NCI-H446 treated with DMSO at 0.1 percent for 48 hours (cell line): ENCODE measurements at places on chromosomes 1 and 21.

DNA sequence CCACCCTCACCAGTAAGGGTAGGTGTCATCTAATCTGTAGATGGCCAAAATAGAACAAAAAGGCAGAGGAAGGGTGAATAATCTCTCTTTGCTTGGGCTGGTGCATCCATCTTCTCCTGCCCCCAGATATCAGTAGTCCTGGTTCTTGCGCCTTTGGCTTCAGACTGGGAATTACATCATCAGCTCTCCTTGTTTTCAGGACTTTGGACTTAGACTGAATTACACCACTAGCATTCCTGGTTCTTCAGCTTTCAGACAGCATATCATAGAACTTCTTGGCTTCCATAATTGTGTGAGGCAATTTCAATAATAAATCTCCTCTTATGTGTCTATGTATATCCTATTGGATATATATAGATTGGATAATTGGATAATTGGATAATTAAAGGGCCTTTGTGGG lies 403.0 kb upstream of the USP24 start:
- no peak for DNase-seq

- no peak for DNase-seq
These were observed 15.5 kb downstream of the TMEM59 start for GRCh38 chr1:54037476-54037875.

DNA sequence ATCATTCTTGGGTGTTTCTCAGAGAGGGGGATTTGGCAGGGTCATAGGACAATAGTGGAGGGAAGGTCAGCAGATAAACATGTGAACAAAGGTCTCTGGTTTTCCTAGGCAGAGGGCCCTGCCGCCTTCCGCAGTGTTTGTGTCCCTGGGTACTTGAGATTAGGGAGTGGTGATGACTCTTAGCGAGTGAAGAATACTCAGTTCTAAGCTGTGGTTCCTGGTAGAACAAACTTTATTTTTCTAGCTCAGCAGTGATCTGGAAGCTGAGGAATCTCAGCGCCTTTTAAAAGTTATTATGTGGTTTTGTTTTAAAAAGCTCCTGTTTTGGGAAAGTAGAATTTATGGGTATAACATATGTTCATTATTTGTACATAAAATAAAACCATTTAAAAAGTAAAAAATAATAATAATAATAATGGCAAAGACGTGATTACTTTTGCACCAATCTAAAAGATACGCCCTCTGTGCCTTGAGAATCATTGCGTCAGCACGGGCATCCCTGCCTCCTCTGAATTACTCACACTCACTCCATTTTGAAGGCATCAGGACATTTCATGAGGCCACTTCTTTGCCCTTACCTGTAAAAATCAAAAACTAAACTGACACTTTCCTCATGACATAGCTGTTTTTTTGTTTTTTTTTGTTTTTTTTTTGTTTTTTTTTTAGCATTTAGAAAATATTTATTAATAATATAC lies 29.7 kb upstream of the TNFRSF1B start:
- DNase-seq, result no peak

DNA sequence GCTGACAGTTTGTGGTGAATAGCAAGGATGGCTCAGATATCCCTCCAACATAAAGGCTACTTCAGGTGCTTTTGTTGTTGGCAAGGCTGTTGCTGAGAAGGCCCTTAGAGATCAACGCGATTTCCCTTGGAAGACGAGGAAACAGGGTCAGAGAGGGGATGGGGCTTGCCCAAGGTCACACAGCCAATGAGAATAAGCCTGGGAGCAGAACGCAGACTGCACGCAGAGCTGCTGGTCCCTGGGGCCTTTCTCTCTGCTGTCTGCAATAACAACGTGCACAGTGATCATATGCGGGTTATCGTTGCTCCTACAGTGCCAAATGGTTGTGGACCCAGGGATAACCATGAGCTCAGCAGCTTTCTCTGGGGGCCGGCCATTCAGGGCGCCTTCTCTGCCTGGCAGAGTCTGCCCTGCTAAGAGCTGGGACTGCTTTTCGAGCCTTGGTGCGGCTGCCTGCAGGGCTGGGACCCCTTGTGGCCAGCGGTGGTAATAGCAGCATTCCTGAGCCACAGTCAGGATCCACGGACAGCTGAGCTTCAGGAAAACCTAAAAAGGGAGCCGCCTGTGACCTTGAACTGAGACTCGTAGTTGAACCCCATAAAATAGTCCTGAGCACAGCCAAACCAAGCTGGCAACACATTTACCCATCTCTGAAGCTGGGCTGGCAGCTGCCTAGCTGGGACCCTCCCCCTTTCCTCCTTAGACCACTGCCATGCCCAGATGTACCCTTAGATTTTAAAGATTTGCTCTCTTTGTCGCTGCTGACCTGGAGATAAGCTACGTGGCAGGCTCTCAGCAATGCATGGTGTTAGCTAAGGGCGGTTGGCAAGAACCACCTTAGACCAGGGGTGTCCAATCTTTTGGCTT lies 39.8 kb downstream of the HTR6 start:
- no peak for DNase-seq

DNA sequence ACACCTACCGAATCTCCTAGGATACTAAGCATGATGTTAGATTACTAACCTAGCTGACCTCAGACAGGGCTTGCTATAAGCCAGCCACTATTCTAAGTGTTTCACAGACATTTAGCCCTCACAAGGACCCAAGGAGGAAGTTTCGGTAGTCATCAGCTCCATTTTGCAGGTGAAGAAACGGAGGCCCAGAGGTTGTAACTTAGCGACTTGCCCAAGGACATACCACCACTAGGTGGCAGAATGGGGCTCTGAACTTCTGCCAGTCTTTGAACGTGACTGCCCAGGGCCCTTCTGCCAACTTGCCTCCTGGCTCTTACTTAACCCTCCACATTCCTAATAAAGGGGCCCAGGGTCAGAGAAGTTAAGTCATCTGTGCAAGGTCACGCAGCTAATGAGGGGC lies 283.5 kb downstream of the C1orf94 start:
- DNase-seq, result peak; percentile 3

- DNase-seq, result peak; percentile 17
These were observed 53.1 kb downstream of the DIPK1A start for GRCh38 chr1:92907949-92908684.

GRCh38 chr1:65911679-65912078 lies 119.0 kb downstream of the PDE4B start:
- no peak for DNase-seq

DNA sequence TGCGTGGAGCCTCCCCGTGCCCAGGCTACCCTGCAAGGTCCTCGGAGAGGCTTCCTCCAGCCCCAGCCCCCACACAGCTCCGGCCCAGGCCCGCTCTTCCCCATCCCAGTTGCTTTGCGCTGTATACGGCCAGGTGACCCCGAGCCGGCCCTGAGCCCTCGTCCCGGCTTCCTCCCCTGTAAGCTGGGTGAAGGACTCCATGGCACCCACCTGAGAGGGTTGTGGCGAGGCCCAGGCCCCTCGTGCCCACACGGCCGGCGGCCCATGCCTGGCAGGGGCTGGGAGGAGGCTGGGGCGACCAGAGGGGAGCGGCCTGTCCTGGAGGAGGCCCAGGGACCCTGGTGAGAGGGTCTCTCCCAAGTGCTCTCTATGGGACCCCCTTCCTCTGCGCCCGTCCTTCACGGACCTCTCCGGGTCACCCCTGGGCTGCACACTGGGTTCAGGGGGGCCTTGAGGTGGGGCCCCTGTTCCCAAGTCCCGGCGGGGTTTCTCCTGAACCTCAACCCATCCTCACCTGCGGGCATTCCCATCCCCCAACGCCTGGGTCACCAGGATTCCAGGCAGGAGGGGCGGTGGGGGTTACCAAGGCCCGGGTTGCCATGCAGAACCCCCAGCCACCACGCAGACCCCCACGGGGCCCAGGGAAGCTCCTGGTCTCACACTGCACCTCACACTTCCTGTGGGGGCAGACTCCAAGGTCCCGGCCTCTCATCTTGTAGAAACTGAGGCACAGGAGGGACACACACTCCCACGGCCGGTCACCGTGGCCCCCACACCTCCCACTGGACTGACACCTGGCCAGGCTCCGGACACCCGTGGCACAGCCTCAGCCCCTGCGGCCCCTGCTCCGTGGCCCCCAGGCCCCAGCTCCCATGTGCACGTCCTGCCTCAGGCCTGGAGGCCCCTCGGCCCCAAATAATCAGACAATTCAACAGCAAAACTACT lies 25.2 kb downstream of the COL6A1 start:
- DNase-seq, result no peak

GRCh38 chr1:97392701-97393100 lies 528.1 kb downstream of the DPYD start:
- no peak for DNase-seq

DNA sequence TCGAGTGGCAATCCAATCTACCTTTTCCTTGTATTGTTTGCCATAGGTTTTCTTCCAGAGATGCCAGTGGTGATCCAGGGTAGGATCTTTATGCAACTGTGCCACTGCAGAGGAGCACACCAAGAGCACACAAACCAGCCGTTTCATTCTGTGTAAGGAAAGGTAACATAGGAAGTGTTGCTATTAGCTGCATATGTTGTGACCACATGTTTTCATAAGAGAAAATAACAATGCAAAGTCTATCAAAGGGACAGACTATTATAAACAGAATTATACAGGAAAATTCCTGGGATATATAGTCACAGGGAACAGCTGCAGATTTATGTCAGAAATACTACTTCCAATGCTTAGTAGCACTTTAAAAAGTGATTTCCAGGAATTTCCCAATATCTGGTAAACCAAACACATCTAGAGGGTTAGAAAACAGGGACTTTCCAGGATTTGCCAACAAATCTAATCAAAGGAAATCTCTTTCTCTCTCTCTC lies 919 bp downstream of the CTSS start:
- DNase-seq, result no peak

DNA sequence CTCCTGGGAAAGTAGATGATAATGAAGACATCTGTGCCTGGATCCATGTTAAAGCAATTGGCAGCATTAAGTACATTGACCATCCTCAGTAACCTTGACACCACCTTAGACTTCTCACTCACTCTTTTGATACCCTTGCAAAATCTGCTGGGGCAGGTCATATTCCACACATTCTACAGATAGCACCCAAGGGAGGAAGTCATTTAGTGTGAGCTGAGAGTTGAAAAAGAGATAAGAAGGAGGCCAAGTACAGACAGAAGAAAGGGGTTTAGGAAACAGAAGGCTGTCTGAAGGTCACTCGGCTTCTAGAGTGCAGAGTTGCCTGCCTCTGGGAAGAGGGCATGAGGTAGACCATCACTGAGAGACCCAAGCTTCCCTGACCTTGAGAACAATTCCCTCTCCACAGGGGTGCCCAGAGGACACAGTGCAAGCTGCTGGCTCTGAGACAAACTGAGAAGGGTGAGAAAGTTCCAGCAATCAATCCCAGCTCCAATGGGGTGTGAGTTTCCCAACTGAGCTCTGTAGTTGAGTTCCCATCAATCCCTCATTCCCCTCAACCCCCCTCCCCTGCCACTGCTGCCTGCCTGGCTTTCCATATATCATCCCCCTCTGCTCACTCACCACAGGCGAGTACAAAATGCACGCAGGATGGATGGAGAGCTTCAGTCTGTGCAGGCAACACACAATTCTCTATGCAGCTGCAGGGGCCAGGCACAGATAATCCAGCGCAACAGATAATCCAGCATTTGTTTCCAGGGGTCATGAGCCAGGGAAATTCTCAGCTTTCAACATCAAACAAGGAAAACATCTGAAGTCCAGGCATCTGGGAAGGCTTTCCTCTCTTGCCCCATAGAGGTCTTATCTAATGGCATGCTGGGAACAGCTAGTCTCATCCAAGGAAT lies 7.4 kb upstream of the MOB3C start:
- DNase-seq, result no peak

DNA sequence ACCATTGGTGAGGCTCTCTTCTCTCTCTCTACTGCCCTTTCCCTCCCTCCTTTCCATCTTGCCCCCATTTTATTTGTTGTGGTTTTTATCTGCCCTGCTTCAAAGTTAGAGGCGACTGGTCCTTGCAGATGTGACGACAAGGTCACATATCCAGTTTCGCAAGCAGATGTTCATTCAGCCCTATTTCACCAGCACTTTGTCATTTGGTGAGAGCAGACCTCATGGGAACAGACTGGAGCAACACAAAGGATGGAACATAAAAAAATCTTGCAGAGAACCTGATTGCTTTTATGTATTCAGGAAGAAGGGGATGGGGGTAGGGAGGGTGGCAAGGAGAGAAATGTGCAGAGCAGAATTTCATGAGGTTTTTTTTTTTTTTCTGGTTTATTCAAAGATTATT lies 84.3 kb downstream of the ELAVL4 start:
- DNase-seq, result no peak

- peak; percentile 84 for DNase-seq
These were observed at the start of gene MLLT11 for GRCh38 chr1:151060007-151060656. TSS of gene MLLT11 (plus strand) at chr1:151060397. CDS start at chr1:151067225, 6,828 bp downstream.

- DNase-seq, result peak; percentile 42
These were observed 11.2 kb downstream of the MEF2D start for GRCh38 chr1:156489166-156489934.

- no peak for DNase-seq
These were observed 52.2 kb downstream of the PUM1 start for GRCh38 chr1:31013187-31013864.

DNA sequence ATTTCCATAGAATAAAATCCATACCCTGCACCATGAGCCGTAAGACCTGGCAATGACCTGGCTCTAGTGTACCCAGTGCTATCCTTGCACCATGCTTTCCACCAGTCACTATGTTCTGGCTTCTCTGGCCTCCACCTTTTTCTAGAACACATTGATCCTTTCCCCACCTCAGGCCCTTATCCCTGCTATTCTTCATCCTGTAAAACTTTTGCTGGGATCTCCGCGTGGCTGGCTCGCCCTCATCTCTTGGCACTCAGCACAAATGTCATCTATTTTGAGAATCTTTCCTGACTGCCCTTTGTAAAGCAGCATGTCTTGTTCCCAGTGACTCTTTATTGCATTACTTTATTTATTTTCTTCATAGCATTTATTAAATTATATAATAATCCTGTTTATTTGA lies 169.8 kb upstream of the B3GALT2 start:
- no peak for DNase-seq

DNA sequence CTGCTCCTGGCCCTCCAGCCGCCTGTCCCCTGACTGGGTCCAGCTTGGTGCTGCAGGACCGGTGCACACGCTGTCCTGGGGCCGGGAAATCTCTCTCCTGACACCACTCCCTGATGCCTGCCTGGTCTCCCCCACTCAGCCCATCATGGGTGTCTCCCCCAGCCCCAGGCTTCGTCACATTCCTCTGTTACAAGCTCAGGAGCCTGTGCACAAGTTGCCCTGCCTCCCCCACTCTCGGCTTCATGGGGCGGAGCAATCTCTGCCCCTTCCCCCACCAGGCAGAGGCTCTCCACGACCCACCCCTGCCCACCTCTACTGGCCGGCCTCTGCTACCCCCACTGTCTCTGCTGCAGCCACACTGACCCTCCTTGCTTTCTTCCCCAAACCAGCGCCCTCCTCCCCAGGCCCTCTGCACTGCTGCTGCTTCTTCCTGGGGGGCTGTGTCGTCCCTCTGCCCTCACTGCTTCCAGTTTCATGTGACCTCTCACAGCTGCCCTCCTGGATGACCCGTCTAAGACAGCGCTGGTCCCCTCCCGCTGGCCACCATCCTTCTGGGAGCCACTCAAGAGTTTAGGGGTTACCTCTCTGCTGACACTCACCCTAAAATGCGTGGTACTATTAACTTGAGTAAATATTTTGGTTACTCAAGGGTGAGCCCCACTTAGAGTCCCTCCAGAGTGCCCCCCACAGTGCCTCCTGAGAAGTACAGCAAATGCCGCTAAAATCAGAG lies 5.7 kb upstream of the RIPK4 start:
- no peak for DNase-seq
